ENCODE measurements at places on chromosomes 2 and 18.

- DNase-seq = no peak
Measured at GRCh38 chr18:56186319-56186718, 452.1 kb downstream of the TXNL1 start.

DNA sequence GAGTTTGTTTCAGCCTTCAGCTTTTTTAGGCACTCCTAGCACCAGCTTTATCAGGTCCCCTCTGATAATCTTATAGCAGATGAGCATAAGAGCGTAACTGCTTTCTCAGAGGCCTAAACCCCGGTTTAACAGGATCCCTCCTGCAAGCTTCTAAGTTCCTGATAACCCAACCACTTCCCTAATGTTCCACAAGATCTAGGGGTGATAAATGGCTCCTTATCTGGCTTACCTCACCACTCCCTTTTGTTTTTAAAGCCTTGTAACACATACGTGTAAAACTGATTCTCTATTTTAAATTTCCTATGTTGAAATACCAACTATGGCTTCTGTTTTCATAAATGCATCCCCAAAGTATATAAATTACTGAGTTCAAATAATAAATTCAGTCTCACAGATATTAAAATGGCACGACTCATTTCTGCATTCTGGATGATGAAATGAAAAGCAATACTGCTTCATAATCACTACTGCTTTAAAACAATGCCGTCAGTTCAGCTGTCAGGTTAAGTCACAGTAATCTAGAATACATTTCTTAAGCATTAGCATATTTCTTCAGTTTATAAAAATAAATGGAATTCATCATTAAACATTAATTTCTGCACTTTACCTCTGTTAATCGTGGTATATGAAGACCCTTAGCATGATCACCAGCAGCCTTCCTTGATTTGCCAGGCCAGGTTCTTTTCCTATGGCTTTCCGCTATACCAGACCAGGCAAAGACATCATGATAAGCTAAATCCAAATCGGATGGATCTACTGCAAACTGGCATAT lies 126.3 kb downstream of the C2orf74 start:
- DNase-seq = no peak

- DNase-seq = peak; percentile 71
Measured at GRCh38 chr2:236180831-236181453, 12.8 kb upstream of the GBX2 start.

- no peak for DNase-seq
Measured at GRCh38 chr18:45439851-45440645, 175.2 kb upstream of the SLC14A2 start.

DNA sequence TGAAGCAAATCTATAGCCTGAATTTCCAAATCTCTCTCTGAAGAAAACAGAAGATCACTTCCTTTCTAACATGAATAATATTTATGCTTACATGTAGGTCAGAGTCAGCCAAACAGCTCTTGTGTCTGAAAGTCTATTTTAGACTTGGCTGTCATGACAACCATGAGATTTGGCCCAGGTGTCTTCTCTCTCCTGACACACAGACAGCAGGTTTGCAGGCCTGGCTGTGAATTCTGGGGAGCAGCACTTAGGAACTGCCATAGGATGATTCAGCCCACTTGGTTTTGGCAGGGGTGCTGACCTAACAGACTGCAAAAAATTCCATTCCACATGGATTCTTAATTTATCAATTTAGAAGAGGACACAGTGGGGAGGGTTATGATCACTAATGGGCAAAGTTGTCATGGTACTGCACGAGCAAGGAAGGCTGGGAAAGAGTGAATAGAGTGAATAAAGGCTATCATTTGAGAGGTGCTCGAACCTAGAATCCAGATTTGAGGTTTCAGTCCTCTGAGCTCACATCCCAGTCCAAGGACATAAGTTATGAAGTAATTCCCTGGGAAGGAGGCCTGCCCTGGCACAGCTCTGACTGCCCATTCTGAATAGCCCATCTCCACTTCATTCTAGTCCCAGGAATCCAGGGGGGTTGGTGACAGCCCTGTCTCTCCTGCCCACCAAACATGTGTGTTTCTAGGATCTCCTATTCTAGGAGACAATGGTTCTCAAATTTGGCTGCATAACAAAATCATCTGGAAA lies 453.9 kb upstream of the TRIB2 start:
- DNase-seq = no peak

DNA sequence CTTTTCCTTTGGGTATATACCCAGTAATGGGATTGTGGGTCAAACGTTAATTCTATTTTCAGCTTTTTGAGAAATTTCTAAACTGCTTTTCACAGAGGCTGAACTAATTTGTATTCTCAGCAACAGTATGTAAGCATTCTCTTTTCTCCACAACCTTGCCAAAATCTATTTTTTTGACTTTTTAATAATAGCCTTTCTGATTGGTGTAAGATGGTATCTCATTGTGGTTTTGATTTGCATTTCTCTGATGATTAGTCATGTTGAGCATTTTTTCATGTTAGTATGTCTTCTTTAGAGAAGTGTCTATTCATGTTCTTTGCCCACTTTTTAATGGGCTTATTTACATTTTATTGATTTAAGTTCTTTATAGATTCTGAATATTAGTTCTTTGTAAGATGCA lies 145.5 kb downstream of the TRABD2A start:
- DNase-seq = no peak

DNA sequence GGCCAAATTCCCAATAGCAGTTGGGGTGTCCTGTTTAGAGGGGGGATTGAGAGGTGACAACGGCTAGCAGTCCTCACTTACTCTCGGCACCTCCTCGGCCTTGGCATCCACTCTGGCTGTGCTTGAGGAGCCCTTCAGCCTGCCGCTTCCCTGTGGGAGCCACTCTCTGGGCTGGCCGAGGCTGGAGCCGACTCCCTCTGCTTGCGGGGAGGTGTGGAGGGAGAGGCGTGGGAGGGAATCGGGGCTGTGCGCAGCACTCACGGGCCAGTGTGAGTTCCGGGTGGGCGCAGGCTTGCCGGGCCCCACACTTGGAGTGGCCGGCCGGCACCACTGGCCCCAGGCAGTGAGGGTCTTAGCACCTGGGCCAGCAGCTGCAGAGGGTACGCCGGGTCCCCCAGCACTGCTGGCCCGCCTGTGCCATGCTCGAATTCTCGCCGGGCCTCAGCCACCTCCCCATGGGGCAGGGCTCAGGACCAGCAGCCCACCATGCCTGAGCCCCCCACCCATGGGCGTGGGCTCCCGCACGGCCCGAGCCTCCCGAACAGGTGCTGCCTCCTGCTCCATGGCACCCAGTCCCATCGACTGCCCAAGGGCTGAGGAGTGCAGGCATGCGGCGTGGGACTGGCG lies 705.9 kb upstream of the ZNF804A start:
- DNase-seq = no peak

- DNase-seq = no peak
Measured at GRCh38 chr2:199144546-199144945, 313.2 kb downstream of the SATB2 start.

GRCh38 chr2:120596191-120596811 lies 139.4 kb upstream of the GLI2 start:
- DNase-seq = no peak

All from GM13976 (cell line).